ENCODE measurements at places on chromosomes 13 and 19. TPM values are rescaled to one million over a fixed set of nuclear protein-coding genes. Genes with fewer than 3 reads are reported as not detected.

Gene CEACAM6
- total RNA-seq: not detected

Gene PEG3
- 0.17 TPM for total RNA-seq

Gene TPTE2
- not detected for total RNA-seq

Gene ZNF304
- total RNA-seq: 12.2 TPM

Gene MYH14
- 0.09 TPM for total RNA-seq

Gene TUBB4A
- total RNA-seq: not detected

Data from dermis lymphatic vessel endothelial cell (primary cell).